ENCODE measurements at places on chromosomes 2 and 18.

GRCh38 chr2:177204417-177204816 lies 8.2 kb upstream of the HNRNPA3 start:
- no peak for DNase-seq

DNA sequence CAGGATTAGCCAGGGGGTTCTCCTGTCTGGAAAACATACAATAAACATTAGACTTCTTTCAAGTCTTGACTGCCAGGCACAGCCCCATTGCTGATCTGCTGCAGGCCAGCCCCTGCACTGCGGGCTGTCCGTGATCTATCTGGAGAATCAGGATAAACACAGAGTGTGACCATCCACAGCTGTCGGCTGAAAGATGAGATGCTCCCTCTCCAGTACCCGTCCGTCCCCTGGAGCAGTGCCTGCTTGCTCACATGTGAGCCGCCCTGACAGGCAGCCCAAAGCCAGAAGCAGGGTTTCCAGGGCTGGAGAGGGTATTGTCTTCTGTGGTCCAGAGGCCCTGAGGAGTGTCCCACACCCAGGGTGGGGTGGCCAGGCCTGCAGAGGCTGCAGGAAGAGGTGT lies 46.1 kb upstream of the FOSL2 start:
- no peak for DNase-seq

- DNase-seq = no peak
Observed at GRCh38 chr18:32299484-32299883, 109.6 kb downstream of the MEP1B start.

DNA sequence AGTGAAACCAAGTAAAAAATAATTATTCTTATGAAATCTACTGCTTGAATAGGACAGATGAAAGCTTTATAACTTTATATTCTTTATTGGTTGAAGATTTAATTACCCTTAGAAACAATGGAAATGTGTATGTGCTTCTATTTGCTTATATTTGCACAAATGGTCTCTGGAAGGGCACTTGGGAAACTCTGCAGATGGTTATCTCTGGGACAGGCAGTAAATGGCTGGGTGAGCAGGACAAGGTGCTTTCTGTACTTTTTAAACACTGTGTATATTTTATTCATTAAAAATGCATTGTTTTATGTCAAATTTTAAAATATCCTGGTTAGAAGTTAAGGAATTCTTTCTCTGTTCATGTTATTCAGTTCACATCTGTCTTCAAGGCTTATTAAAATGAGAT lies 131.1 kb downstream of the LRRTM4 start:
- DNase-seq = no peak

GRCh38 chr18:63192885-63193349 lies 126.7 kb downstream of the BCL2 start:
- no peak for DNase-seq

GRCh38 chr2:219592736-219593135 lies 4.9 kb upstream of the STK11IP start:
- no peak for DNase-seq

GRCh38 chr2:64141674-64142405 lies 2.4 kb downstream of the PELI1 start:
- no peak for DNase-seq

DNA sequence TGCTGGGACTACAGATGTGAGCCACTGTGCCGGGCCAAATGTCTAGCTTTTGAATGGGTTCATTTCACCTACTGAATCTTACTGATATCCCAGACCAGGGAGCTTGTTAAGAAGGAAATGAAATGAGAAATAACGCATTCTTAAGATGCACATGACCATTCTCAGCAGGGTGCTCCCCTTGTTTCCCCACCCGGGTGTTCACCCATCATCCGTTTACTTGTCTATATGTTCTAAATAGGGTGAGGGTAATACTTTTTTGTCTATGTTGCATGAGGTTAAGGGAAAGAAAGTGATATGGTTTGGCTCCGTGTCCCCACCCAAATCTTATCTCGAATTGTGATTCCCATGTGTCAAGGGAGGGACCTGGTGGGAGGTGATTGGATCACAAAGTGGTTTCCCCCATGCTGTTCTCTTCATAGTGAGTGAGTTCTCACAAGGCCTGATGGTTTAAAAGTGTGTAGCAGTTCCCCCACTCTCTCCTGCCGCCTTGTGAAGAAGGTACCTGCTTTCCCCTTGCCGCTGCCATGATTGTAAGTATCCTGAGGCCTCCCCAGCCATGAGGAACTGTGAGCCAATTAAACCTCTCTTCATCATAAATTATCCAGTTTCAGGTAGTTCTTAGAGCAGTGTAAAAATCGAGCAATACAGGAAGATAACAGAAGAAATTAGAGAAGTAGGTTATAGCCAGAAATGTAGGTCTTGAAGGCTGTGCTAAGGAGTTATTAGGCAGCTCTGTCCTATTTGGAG lies 129.1 kb downstream of the DDX1 start:
- DNase-seq = no peak

- DNase-seq = no peak
Observed at GRCh38 chr2:107738266-107738665, 88.4 kb upstream of the RGPD4 start.

- DNase-seq = no peak
Observed at GRCh38 chr18:13232086-13232917, 13.7 kb downstream of the LDLRAD4 start.

GRCh38 chr2:174740721-174741120 lies 23.6 kb downstream of the CHRNA1 start:
- DNase-seq = no peak

DNA sequence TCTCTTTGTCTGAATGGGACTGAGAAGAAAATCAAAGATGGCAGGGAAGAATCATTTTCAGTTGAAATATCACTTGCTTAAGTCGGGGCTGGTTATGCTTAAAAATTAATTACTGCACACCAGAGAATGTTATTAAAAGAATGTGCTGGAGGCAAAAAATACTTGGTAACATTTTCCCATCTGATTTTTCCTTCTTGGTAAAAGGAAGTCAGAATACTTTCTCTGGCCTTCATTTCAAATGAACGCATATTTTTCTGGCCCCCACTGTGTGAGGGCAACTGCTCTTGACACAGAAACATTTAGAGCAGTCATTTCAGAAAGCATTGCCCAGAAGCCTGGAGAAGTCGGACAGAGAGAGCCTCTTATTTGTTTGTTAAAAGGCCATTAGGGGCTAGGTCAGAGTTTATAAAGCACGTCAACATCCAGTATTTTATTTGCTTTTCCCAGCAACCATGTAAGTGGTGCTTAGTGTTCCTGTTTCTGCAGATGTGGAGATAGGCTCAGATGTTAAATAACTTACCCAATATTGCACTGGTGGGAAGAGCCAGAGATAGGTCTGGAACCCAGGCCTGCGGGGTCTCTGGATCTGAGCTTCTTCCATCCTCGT lies 32.9 kb upstream of the LYPD6B start:
- no peak for DNase-seq

GRCh38 chr2:153641046-153641445 lies 162.5 kb upstream of the RPRM start:
- no peak for DNase-seq

DNA sequence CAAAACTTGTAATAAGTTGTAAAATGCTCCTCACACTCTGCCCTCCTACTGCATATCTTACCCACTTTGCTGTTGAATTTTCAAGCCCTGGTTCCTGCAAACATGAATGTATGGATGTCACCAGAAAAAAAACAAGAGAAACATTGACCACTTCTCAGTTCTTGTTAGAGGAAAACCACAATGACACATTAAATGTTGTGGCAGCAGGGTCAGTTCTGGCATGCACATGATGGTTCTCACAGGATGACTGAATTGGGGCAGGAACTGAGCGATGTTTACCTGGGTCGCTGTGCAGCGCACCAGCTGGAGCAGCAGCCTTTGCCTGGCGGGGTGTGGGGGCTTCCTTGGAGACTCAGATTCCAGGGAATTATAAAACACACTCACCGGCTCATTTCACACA lies 14.0 kb upstream of the PRKCE start:
- no peak for DNase-seq

GRCh38 chr2:28901841-28902240 lies 7.4 kb downstream of the WDR43 start:
- no peak for DNase-seq

GRCh38 chr2:213848631-213849030 lies 562.2 kb upstream of the VWC2L start:
- no peak for DNase-seq

DNA sequence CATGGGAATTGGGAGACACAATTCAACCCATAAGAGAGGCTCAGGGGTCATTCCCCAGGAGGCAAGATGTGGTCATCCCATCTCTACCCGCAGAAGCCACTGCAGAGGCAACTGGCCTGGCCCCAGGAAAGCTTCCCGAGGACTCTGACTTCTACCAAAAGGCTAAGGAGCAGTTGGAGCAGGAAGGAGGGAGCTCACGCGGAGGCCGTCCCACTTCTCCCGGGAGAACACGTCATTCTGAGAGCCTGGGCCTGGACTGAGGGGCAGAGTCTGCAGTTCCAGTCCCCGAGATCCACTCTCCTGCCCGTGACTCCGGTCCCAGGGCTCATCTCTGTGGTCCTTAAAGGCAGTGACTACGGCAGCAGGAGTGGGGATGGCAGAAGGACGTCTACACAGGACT lies 69.0 kb upstream of the TAF1B start:
- no peak for DNase-seq

DNA sequence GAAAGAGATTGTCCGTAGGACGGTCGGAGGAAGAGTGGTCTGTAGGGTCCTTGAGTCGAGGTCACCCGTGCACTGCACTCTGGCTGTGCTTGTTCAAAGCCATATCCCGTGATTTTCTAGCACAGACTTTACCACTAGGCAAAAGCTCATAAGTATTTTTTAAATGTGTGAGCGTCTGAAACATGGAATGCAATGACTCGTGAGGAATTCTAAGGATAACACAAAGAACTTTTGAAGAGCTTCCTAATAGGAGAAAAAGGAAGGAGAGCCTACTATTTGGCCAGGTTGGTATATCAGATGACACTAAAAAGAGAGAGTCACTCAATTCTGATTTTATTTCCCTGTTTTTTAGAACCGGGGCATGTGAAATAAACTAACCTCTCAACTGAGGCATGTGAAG lies 68.3 kb downstream of the CD28 start:
- no peak for DNase-seq

DNA sequence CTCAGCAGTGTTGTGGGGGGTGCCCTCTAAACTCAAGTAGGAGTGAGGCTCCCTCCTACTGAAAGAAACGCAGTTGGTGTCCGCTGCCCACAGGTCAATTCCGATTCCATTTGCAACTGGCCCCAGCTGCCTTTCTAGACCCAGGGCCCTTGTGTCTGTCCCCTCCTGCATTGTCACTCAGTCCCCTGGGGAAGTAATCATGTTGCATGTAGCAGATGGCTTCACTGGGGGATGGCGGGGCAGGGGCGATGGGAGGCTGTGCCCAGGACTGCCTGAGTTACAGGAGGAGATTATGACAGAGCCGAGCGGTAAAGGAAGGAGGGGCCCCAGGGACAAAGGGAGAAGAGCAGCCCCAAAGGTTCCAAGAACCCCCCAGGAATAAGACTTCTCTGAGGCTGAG lies 62.5 kb upstream of the SH3RF3 start:
- DNase-seq = no peak

GRCh38 chr2:109370399-109371035 lies 241.5 kb downstream of the SH3RF3 start:
- DNase-seq = no peak

DNA sequence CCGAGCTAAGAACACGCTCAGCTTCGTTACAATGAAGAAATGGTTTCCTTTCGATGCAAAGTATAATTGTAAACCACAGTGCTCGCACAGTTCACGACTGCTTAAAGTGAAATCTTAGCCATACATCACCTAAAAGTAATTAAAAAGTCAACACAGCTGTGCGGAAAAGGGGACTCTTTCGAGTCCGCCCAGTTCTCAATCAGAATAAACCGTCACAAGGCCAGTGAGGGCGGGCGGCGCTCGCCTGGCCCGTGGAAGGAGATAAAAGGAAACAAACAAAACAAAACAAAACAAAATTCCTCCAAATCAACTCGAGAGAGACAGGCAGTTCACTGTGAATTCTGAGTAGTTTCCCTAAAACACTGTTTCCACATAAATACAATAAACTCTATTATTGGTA lies 200.9 kb downstream of the TWIST2 start:
- no peak for DNase-seq

DNA sequence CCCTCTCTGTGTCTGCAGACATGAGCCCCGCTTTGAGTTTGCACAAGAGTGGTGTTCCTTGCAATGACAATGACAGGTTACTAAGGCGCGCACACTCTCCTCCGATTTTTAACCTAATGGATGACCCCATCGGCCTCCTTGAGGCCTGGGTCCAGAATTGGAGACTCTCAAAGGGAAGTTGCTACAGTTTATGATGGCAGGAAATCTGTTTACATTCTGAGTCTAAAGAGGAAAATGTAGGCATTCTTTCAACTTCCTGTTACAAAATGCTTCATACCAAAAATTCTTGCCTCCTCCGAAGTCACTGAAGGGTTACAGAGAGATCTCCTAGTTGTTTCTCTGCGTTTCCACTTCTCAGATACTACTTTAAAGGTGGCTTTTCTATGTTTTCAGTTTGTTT lies 225.3 kb upstream of the AGAP1 start:
- DNase-seq = no peak

DNA sequence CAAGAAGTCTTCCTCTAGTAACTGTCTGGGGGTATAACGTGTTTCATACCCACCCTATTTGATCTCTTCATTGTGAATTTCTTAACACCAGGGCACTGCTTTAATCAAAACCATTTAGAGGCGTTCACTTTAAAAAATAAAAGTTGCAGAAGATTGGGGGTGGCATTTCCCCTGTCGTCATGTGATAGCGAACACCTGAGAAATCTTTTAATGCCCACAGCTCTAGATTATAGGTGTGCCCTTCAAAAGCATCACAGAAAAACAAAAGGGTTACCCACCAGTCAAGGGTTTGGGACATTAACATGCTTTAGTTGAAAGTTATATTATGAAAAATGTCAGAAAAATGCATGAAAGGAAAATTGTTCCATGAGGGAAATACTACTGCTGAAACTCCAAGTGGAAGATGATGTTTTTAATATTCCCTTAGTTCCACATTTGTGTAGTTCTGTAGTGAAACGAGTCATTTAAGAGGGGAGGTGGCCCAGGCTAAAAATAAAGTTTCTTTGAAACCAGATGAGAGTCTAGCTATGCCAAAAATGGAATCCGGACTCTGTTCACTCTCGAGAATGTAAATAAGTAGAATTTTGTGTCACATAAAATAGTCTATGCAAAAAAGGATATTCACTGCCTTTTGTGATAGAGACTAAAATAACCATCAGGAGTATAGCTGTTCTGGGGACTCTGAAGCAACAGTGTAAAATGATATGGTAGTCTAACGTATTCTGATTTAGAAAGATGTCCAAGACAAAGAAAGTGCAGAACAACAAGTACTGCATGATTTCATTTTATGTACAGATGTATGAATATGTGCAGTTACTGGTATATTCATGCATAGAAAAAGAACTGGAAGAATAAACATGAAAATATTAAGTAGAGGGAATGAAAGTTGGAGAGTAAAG lies 95.3 kb downstream of the TMEM247 start:
- no peak for DNase-seq

DNA sequence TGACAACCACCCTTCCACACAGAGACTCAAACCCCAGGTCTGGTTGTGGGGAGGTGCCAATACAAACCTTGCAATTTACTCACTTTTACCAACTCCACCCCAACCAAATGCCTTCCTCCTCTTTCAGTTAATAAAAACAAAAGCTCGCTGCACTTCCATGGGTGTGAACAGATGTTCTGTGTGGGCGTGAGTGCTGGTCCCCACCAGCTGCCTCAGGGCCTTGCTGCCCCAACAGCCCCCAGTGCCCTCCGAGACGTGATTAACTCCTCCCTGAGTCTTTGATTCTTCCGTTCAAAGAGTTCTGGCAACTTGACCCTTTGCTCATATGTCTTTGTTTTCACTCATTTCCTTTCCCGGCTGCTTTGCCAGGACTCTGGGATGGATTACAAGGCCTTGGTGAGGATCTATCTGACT lies 258.9 kb upstream of the CXCR4 start:
- DNase-seq = peak; percentile 22

GRCh38 chr2:19195661-19196060 lies 162.8 kb downstream of the OSR1 start:
- no peak for DNase-seq

All from neural crest cell (in vitro differentiated cells).